Hindlimb muscle (tissue), 1 donor: ENCODE measurements at places on chromosomes 7 and 10. TPM values are rescaled to one million over a fixed set of nuclear protein-coding genes. Genes with fewer than 3 reads are reported as not detected.

Gene ZNF365
- polyA plus RNA-seq: not detected

Gene TRIL
- polyA plus RNA-seq: 21.7 TPM

Gene INPP5A
- polyA plus RNA-seq: 57.4 TPM

Gene CDH23
- 4.2 TPM for polyA plus RNA-seq

Gene ITPRID1
- 0.61 TPM for polyA plus RNA-seq

Gene MAT1A
- not detected for polyA plus RNA-seq

Gene MPP7
- 2.3 TPM for polyA plus RNA-seq

Gene ADARB2
- polyA plus RNA-seq: 0.04 TPM

Gene SPDYE2B
- 5.1 TPM for polyA plus RNA-seq

Gene GPR15LG
- polyA plus RNA-seq: not detected

Gene SCIN
- polyA plus RNA-seq: 0.80 TPM

Gene CEP55
- polyA plus RNA-seq: 6.0 TPM

Gene TEX47
- polyA plus RNA-seq: not detected

Gene ACTA2
- 220 TPM for polyA plus RNA-seq

Gene VWDE
- 1.5 TPM for polyA plus RNA-seq

Gene PRRT4
- 32.9 TPM for polyA plus RNA-seq

Gene FZD8
- polyA plus RNA-seq: 24.5 TPM

Gene CPEB3
- 6.1 TPM for polyA plus RNA-seq

Gene C10orf53
- polyA plus RNA-seq: not detected

Gene TBL2
- polyA plus RNA-seq: 23.6 TPM

Gene EN2
- polyA plus RNA-seq: 1.0 TPM

Gene ENO4
- polyA plus RNA-seq: 0.19 TPM

Gene TRIM74
- polyA plus RNA-seq: not detected

Gene TMEM176B
- polyA plus RNA-seq: 16.7 TPM

Gene KCND2
- polyA plus RNA-seq: 0.83 TPM

Gene LZTS2
- 72.5 TPM for polyA plus RNA-seq
